Activated naive CD8-positive, alpha-beta T cell treated with anti-CD3 and anti-CD28 coated beads, Interleukin-2, amount 10 ng/mL, durations not matched to agents 7 days and 5 days (primary cell): ENCODE measurements at places on chromosomes 2 and 18. TPM values are rescaled to one million over a fixed set of nuclear protein-coding genes. Genes with fewer than 3 reads are reported as not detected.

DNA sequence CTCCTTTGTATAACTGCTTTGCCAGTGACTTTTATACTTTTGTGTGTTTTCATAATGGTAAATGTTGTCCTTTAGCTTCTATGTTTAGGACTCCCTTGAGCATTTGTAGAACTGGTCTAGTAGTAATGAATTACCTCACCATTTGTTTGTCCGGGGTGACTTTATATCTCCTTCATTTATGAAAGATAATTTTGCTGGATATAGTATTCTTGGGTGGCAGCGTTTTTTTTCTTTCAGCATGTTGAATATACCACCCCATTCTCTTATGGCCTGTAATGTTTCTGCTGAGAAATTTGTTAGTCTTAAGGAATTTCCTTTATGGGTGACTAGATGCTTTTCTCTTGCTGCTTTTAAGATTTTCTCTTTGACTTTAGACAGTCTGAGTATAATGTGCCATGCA lies 56.0 kb downstream of the GPC1 start:
- no peak overlapping the region for H3K4me3 ChIP-seq
- peaks cover 33% of the 10 kb centered on the region for H3K36me3 ChIP-seq
- H3K4me1 ChIP-seq = peaks cover 3% of the 10 kb centered on the region
- no peak for DNase-seq
- no peak overlapping the region for H3K27ac ChIP-seq
- no peaks in the 10 kb centered on the region for H3K27me3 ChIP-seq

DNA sequence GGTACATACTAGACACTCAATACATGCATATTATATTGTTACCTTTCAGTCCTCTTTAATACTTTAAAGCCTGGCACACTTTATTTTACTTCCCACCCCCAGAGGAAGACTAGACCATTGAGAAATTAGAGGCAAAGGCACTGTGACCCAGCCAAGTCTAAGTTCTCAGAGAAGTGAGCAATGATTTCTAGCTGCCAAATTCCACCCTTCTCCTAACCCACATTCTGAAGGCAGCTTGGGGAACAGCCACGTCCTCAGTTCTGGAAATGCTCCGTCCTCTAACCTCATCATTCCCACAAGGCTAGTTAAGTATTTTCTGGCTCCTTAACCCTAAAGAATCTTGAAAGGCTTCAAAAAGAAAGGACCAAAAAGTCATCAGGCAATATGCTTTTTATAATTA lies 86.6 kb downstream of the COL5A2 start:
- no peak for DNase-seq
- no peak overlapping the region for H3K27ac ChIP-seq
- H3K4me1 ChIP-seq = peaks cover 6% of the 10 kb centered on the region
- no peak overlapping the region for H3K4me3 ChIP-seq
- no peaks in the 10 kb centered on the region for H3K36me3 ChIP-seq

DNA sequence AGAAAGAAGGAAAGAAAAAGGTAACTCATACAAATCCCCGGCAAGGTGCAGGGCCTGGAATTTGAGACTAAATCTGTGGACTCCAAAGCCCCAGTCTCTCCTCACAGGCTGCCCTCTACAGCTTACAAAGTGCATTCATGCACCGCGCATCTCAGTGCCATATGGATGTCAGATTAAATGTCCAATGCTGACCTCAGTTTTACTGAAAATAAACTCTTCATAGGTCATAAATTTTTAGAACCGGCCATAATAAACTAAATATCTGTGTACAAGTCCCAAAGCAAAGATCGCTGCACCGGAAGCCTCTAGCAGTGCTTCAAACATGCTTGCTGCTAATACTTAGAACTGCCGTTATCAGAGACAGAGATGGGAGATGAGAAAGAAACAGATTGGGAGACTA lies 17.7 kb downstream of the ST6GAL2 start:
- H3K4me1 ChIP-seq = no peaks in the 10 kb centered on the region
- peaks cover 5% of the 10 kb centered on the region for H3K27me3 ChIP-seq
- H3K4me3 ChIP-seq = no peak overlapping the region
- H3K27ac ChIP-seq = no peak overlapping the region

UGT1A10 gene
- not detected for total RNA-seq

FSIP2 gene
- total RNA-seq = 0.36 TPM

UGT1A4 gene
- total RNA-seq = not detected

- no peak overlapping the region for H3K4me3 ChIP-seq
- peaks cover 11% of the 10 kb centered on the region for H3K36me3 ChIP-seq
- no peaks in the 10 kb centered on the region for H3K27me3 ChIP-seq
- no peak overlapping the region for H3K27ac ChIP-seq
Observed at GRCh38 chr18:74645679-74646078, 48.0 kb downstream of the ZNF407 start.

- no peak overlapping the region for H3K4me3 ChIP-seq
- DNase-seq = no peak
- H3K27me3 ChIP-seq = peaks cover 4% of the 10 kb centered on the region
Observed at GRCh38 chr2:84234103-84234502, 225.0 kb downstream of the SUCLG1 start.

DNA sequence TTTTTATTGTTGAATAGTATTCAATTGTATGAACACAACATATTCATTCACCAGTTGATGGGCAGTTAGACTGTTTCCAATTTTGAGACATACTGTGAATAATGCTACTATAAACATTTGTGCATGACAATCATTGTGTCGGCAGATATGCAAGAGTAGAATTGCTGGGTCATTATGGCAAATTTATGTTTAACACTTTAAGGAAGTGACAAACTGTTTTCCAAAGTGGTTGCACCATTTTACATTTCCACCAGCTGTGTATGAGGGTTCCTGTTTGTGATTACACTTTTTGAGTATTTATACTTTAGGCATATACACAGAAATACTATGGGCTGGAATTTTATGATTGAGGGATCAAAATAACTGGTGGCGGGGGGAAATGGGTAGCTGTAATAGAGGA lies 61.2 kb downstream of the MAP4K3 start:
- H3K4me3 ChIP-seq = no peak overlapping the region
- peaks cover 26% of the 10 kb centered on the region for H3K36me3 ChIP-seq
- no peak for DNase-seq
- H3K4me1 ChIP-seq = peaks cover 6% of the 10 kb centered on the region
- peak overlapping the region; percentile 23 for H3K27ac ChIP-seq
- H3K27me3 ChIP-seq = no peaks in the 10 kb centered on the region

DNA sequence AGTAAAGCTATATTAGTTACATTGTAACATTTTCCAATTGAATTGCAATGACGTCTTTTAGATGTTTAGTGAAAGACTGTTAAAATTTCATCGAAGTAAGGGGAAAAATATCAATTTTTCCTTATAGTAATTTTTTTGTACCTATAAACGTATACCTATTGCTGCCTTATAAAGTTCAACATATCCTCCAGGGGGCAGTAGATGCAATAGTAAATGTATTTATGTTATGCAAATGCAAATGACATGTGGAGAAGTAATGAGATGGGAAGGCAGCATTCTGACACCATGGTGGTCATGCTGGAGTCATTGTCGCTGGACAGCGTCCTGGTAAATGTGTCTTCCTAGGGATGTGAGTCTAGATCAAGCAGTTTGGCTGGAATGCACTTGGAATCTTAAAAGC lies 38.7 kb downstream of the MSTN start:
- H3K27ac ChIP-seq = no peak overlapping the region
- H3K27me3 ChIP-seq = peaks cover 16% of the 10 kb centered on the region
- no peak overlapping the region for H3K4me3 ChIP-seq
- no peak for DNase-seq
- H3K4me1 ChIP-seq = no peaks in the 10 kb centered on the region

DNA sequence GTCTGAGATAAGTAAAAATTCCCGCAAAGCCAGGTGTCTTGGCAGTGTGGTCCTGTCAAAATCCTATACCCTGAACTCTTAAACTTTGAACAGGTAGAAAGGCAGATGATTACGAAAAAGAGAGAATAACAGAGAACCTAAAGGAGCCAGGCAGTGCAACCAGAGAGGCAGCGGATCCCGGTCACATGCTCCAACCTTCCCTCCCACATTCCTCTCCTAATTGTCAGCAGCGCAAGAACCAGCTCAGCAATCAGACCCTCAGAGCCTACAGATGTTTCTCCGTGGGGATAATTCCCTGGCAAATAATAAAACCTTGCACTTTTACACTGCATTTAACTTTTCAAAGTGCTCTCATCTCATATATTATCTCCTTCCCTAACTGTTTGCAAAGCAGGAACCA lies 124.8 kb downstream of the EPHA4 start:
- H3K36me3 ChIP-seq = no peaks in the 10 kb centered on the region
- H3K4me1 ChIP-seq = no peaks in the 10 kb centered on the region
- no peak overlapping the region for H3K4me3 ChIP-seq
- peaks cover 3% of the 10 kb centered on the region for H3K27me3 ChIP-seq
- DNase-seq = no peak

- no peaks in the 10 kb centered on the region for H3K4me1 ChIP-seq
- DNase-seq = no peak
- H3K36me3 ChIP-seq = no peaks in the 10 kb centered on the region
- no peak overlapping the region for H3K27ac ChIP-seq
- H3K4me3 ChIP-seq = no peak overlapping the region
Observed at GRCh38 chr18:37254973-37255372, 310.6 kb downstream of the CELF4 start.

DNA sequence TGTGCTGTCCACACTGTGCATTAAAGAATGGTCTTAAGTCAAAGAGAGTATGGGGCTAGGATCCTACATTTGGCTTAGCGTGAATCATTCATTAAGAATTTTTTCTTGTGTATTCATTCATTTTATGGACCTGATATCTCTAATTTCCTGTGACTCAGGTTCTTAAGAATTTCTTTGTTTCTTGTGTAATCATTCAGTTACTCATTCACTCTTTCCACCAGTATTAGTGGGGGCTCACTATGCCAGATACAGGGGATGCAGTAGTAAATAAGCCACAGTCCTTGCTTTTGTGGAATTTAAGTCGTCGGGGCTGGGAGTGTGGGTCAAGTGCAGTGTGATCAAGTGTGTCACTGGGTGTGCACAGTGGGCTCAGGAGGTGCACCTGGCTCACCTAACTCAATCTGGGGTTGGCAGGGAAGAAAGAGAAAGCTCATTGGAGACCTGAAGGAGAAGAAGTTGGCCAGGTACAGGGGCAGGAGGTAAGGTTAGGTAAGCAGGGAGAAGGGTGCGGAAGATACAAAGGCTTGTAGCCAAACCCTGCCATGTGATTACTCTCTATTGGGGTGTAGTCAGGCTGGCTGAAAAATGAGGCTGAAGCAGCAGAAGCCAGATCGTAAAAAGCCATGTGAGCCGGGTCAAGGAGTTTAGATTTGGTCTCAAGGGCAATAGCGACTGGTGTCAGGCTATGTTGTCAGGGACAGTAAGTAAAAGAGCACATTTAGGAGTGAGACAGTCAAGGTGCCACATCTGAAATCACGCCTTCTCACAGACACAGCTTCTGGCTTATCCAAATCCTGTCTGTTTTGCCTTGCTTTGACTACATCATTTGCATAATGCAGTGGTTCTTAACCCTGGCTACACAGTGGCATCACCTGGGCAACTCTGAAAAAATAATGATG lies 67.2 kb downstream of the KCTD1 start:
- H3K4me1 ChIP-seq = no peaks in the 10 kb centered on the region
- no peaks in the 10 kb centered on the region for H3K27me3 ChIP-seq
- H3K36me3 ChIP-seq = no peaks in the 10 kb centered on the region
- H3K27ac ChIP-seq = no peak overlapping the region
- no peak for DNase-seq
- H3K4me3 ChIP-seq = no peak overlapping the region

EPG5 gene
- total RNA-seq = 30.3 TPM

MALT1 gene
- total RNA-seq = 68.6 TPM

- DNase-seq = no peak
- H3K4me3 ChIP-seq = no peak overlapping the region
- no peak overlapping the region for H3K27ac ChIP-seq
- no peaks in the 10 kb centered on the region for H3K36me3 ChIP-seq
- peaks cover 4% of the 10 kb centered on the region for H3K27me3 ChIP-seq
Observed at GRCh38 chr2:209637293-209637692, 134.3 kb upstream of the UNC80 start.

GBX2 gene
- not detected for total RNA-seq

GRCh38 chr18:60358516-60358915 lies 14.1 kb downstream of the MC4R start:
- no peak for DNase-seq
- no peaks in the 10 kb centered on the region for H3K36me3 ChIP-seq
- no peaks in the 10 kb centered on the region for H3K4me1 ChIP-seq
- no peak overlapping the region for H3K4me3 ChIP-seq
- H3K27ac ChIP-seq = no peak overlapping the region
- H3K27me3 ChIP-seq = no peaks in the 10 kb centered on the region

GRCh38 chr2:230496891-230497290 lies 80.9 kb downstream of the SP100 start:
- H3K36me3 ChIP-seq = peaks cover 81% of the 10 kb centered on the region
- H3K27ac ChIP-seq = peak overlapping the region; percentile 86
- no peaks in the 10 kb centered on the region for H3K27me3 ChIP-seq
- H3K4me1 ChIP-seq = peaks cover 29% of the 10 kb centered on the region
- peak overlapping the region; percentile 66 for H3K4me3 ChIP-seq
